ENCODE measurements at places on chromosomes 5 and 9.

GRCh38 chr5:162242416-162242815 is 174.8 kb downstream of the GABRG2 start:
- no peak for DNase-seq

- no peak for DNase-seq
Observed at GRCh38 chr9:94870465-94870792, 143.9 kb downstream of the AOPEP start.

DNA sequence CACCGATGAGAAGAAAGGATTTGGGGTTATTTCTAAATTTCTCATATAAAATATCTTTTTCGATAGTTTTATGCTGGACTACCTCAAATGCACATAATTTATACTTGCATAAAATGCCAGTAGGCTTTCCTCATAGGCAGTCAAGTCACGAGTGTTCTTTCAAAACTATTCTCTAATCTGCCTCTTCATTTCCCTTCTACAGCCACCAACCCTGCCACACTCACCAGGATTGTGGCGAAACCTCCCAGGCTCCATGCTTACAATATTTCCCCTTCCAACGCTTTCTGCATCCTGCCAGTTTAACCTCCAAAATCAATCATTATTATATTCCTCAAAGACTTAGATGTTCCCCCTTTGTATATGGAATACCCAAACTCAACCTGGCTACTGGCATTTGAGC is 65.4 kb downstream of the FRMD3 start:
- no peak for DNase-seq

DNA sequence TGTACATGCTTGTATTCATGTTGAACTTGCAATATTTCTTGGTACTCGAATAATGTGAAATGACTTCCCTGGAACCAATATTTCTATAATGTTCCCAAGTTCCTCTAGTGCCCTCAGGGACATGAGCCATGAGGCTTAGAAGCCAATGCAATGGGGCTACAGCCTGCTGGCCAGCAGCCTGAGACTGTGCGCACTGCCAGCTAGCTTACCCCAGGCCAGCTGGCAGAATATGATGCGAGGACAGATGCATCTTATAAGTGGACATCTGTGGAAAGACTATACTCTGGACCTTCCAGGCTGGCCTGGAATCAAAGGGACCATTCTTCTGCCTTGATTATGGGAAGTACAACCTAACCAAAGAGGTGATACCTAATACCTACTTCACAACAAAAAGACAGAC is 1862.0 kb upstream of the ACO1 start:
- DNase-seq, result no peak

GRCh38 chr9:93324191-93324834 is 127.2 kb upstream of the FAM120A start:
- DNase-seq, result no peak

- no peak for DNase-seq
Observed at GRCh38 chr5:173826428-173827350, 61.5 kb upstream of the CPEB4 start.

- DNase-seq, result no peak
Observed at GRCh38 chr9:26043431-26043830, 365.2 kb upstream of the TUSC1 start.

- no peak for DNase-seq
Observed at GRCh38 chr9:112853882-112854585, 36.6 kb downstream of the SLC46A2 start.

DNA sequence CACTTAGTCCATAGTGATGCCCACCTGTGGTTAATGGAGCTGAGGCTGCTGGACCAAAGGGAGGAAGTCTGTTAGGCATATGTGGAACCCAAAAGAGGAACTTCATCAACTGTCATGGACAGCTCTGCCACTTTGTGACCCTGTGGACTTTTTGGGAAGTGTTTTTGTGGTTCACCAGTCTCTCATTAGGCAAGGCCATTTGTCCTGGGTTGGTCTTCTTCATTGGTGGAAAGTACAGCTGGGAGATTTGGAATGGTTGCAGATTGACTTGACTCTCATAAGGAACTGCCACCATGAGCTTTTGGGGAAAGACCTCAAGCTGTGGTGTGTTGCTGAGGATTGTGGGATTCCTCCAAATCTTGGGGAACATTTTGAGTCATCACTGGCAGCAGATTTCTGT is 31.9 kb upstream of the IL12B start:
- DNase-seq, result no peak

GRCh38 chr5:40365342-40366330 is 314.1 kb upstream of the PTGER4 start:
- DNase-seq, result no peak

DNA sequence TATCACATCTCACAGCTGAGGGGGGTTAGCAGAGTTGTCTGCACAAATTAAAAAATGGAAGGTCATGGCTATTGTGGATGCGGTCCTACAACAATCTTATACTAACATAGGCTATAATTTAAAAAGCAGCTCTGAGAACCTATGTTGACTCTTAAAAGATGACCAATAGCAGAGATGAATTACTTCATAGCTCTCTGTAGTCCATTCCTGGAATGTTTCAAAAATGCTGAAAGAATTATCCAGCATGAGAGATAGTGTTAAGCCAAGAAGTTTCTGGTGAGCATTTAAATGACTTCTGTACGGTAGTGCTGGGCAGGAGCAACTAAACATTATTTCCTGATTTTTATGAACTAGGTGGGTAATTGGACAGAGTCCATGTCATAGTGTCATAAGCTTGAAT is 218.2 kb upstream of the NUDT12 start:
- no peak for DNase-seq

DNA sequence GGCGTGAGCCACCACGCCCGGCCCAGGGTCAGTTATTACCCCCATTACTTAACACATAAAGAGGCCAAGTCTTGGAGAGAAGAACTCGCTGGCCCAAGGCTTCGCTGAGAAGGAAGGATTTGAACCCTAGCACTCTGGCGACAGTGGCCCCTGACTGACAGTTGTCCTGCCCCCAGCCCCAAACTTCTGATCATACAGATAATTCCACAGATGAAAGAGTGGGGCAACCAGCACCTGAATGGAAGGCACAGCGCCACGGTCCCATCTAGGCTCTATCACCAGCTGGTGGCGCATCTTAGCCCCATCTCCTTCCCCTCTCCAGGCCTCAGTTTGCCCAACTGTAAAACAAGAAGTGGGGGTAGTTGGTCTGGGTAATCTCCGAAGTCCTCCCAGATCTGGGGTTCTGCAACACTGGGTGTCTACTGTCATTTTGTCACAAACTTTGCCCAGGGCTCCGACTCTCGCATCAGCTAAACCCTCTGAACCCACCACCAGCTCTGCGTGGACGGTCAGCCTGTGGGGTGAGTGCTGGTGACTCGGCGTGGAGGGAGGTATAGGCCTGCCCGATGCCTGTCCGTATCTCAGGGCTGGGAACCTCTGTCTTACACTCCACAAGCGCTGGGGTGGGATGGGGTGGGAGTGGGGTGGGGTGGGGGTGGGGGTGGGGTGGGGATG is 209.3 kb downstream of the C9orf50 start:
- DNase-seq, result no peak

DNA sequence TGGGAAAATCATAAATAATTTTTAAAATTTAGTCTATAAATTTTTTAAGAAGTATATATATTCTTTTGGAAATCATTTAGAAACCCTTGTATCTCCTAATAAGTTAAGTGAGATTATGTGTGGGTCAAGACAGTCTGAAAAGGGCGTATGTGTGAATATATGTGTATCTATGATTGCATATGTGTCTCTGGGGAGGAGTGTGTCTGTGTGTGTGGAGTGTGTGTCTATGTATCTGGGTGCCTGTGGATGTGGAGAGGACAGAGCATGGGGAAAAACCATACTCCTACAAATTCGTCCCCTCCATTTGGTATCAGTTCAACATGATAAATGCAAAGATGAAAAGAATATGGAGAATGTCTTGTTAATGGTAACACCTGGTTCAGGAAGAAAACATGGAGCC is 342.0 kb upstream of the ACTBL2 start:
- no peak for DNase-seq

DNA sequence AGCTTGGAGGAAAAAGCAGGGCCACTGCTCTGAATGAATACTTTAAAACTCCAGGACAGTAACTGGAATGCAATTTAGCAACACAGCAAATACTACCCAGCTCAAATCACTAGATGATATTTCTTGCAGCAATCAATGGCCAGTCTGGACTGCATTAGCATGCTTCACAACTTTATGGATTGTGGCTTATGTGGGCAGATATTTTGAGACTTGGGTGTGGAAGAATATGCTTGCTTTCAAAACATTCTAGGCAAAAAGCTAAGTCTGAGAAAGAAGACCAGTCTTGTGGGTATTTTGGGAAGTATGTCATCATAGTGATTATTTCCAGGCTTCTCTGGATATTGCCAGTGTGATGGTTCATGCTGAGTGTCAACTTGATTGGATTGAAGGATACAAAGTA is 3.1 kb downstream of the RANBP3L start:
- no peak for DNase-seq

DNA sequence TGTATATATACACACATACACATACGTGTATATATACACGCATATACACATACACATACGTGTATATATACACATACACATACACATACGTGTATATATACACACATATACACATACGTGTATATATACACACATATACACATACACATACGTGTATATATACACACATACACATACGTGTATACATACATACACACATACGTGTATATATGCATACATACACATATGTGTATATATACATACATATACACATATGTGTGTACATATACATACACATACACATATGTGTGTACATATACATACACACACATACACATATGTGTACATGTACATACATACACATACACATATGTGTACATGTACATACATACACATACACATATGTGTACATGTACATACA is 82.6 kb downstream of the SYK start:
- DNase-seq, result no peak

- DNase-seq, result no peak
Observed at GRCh38 chr9:109349421-109349846, 28.6 kb upstream of the EPB41L4B start.

DNA sequence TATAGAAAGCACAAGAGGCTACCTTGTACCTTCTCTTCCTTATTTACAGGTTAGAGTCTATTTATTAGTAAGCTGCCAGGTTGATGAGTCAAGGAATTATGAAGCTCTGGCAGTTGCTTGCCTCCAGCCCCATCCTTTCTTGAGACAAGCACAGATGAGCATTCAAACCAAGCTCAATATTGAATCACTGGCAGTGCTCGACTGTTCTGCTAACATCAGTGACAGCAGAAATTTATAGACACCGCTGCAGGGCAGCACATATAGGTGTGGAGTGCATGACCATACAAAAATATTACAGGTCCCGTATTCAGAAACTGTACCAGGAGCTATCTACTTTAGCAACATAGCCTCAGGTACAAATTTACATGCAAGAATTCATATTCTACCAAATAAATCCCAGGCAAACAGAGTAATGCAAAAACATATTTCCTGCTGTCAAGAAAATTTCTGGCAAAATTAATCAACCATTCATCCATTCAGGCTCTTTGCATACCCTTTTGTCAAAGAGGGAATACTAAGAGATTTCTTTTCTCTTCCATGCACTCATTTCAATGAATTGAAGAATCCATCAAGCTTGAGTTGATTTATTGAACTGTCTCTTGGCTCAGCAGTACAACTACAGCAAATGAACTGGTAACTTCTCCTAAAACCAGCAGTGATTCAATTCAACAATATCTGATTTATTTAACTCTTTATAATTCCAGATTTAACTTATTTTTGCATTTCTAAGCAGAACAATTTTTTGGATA is 26.9 kb upstream of the PCA3 start:
- DNase-seq, result no peak

DNA sequence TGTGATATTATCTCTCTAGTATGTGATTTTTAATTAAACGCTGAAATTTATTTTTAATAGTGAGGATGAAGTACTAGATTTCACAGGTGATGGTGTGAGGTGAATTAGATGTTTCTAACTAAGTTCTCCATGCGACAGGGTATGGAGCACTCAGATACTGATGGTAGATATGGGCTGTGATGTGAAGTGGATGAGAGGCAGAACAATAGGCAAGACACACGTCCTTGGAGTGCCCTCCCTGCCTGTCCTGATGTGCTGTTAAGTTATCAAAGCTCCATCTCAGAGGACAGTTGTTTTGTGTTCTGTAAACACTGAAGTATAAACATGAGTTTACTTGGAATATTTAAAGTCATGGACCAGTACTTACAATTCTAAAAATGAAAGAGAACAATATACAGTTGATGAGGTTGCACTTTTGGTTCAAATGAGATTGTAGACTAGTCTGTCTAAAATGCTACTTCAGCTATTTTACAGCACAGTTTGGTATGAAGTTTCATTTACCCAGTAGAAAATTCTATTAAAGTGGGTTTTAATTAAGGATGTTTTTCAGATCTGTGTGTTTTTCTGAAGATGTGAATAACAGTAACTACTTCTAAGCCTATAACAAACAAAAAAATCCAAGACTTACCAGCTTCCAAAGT is 64.2 kb downstream of the C7 start:
- no peak for DNase-seq

DNA sequence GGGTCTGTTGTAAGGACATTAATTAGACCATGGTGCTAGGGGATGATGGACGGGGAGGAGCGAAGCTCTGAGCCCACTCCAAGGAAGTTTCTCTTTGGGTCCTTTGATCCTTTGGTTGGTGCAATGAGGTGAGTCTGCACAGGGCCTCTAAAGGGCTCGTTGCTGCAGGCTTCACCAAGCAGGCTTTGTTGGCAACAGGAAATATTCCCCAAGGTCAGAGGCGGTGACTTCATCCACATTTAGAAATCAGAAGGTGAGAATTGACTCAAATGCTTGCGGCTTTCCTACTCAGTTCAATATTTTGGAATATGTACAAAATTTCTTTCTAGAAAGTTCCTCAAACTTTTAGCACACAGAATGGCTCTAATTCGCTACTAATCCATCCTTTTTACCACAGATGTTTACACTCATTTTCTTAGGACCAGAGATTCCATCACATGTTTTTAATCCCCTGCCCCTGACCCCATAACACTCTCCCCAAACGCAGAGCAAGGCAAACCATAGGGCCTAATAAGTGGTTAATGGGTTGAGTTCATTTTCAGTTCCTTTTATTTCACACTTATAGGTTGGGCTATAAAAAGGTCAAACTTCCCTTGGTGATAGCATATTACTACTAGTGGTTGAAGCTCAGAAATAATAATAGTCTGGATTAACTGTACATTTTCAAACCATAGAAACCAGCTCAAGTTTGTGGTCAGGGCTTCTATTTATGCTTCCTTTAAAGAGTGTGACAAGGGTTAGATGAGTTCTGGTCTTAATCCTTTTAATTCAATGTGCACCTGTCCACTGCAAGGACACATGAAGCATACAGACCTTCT is 37.3 kb upstream of the TMEM252 start:
- no peak for DNase-seq

- no peak for DNase-seq
Observed at GRCh38 chr9:98989036-98990000, 45.6 kb downstream of the COL15A1 start.

GRCh38 chr5:180329138-180329435 is 24.0 kb downstream of the GFPT2 start:
- DNase-seq, result no peak

GRCh38 chr5:149382517-149383220 is 3.6 kb upstream of the IL17B start:
- DNase-seq, result no peak
